ENCODE measurements at places on chromosomes 12 and 14.
A peak's percentile ranks its signal among the peaks of the same experiment; 100 is the strongest.

- H3K4me3 ChIP-seq = no peak overlapping the region
- H3K4me1 ChIP-seq = peaks cover 2% of the 10 kb centered on the region
- H3K27me3 ChIP-seq = no peaks in the 10 kb centered on the region
- no peak for DNase-seq
- H3K27ac ChIP-seq = no peak overlapping the region
- H3K36me3 ChIP-seq = no peaks in the 10 kb centered on the region
These were observed 9.6 kb downstream of the TSPAN9 start for GRCh38 chr12:3086729-3087323.

- peaks cover 30% of the 10 kb centered on the region for H3K4me1 ChIP-seq
- DNase-seq = no peak
- H3K27ac ChIP-seq = no peak overlapping the region
- no peaks in the 10 kb centered on the region for H3K27me3 ChIP-seq
- H3K36me3 ChIP-seq = peaks cover 15% of the 10 kb centered on the region
These were observed 85.4 kb downstream of the NCOR2 start for GRCh38 chr12:124481772-124482566.

DNA sequence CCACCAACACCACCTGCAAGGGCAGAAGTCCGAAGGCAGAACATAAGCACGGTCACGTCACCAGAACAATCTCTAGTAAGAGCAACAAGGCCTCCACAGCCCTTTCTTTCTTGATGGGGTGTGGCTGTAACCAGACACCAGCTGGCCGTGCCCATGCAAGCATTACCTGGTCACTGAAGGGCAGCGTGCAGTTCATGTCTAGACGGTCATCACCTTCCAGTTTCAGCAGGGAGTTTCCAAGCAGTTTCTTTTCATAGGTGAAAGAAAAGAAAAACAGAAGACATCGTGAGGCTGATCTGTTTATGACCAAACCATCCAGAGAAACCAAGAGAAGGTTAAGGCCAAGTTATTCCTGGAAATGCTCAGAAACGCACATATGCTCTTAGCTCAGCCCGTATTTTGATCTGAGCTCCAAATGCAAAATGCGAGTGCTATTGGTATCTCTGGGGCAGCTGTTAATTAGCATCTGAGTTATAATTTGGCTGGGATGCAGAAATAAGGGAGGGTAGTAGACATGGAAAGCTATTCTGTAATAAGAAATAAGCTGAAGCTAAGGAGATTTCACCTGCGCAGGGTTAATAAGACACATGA, 42.5 kb downstream of the PRKAB1 start:
- no peak overlapping the region for H3K27ac ChIP-seq
- no peak overlapping the region for H3K4me3 ChIP-seq
- H3K36me3 ChIP-seq = peaks cover 4% of the 10 kb centered on the region
- no peaks in the 10 kb centered on the region for H3K4me1 ChIP-seq

DNA sequence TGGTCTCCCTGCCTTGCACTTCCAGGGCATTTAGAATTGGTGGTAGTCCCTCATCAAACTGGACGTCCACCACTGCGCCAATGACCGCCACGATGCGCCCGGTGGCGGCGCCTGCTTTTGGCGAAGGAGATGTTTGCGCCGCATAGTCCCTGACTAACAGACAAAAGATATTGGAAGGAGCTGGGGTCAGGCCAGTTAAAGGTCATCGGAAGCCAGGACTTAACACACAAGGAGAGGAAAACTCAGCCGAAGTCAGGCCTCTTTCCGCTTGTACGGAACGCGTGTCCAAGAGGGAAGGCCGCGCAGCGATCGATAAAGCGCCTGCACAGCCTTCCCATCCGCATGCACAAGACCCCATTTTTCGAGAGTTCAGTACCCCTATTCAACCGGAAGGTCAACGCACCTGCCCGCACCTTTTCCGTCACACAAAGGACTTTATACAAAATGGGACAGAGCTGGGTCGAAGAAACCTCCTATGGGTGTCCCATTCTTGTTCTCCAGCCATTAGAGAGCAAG, 525 bp downstream of the ATP5F1B start:
- H3K4me3 ChIP-seq = peak overlapping the region; percentile 95
- H3K36me3 ChIP-seq = no peaks in the 10 kb centered on the region
- H3K27me3 ChIP-seq = no peaks in the 10 kb centered on the region
- DNase-seq = no peak
- H3K27ac ChIP-seq = peak overlapping the region; percentile 99
- H3K4me1 ChIP-seq = peaks cover 23% of the 10 kb centered on the region

DNA sequence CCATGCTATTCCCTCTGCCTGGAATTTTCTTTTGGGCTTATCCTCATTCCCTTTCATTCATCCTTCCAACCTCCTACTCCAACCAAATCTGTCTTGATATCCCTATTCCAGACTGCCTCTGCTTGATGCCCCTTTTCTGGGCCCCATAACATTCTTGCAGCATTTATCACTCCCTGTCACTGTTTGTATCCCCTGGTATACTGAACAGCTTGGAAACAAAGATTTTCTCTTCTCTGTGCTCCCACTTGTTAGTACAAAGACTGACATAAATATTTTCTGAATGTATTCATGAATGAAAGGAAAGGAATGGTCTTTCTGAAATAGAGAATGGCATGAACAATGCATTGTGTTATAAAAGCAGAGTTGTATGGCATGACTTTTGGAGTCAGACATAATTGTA, 7.5 kb downstream of the IRAK4 start:
- no peak overlapping the region for H3K27ac ChIP-seq
- peaks cover 10% of the 10 kb centered on the region for H3K36me3 ChIP-seq
- peaks cover 25% of the 10 kb centered on the region for H3K4me1 ChIP-seq

- H3K4me1 ChIP-seq = peaks cover 5% of the 10 kb centered on the region
- DNase-seq = no peak
- H3K4me3 ChIP-seq = no peak overlapping the region
- H3K27ac ChIP-seq = no peak overlapping the region
- no peaks in the 10 kb centered on the region for H3K36me3 ChIP-seq
These were observed 47.2 kb downstream of the LRP6 start for GRCh38 chr12:12219664-12220063.

- no peaks in the 10 kb centered on the region for H3K27me3 ChIP-seq
- peak overlapping the region; percentile 32 for H3K27ac ChIP-seq
- no peak for DNase-seq
- peaks cover 14% of the 10 kb centered on the region for H3K36me3 ChIP-seq
These were observed 89.5 kb downstream of the TESC start for GRCh38 chr12:117009759-117010158.

GRCh38 chr14:101320396-101320795, 240.9 kb upstream of the DIO3 start:
- H3K4me1 ChIP-seq = no peaks in the 10 kb centered on the region
- no peak overlapping the region for H3K27ac ChIP-seq
- DNase-seq = no peak
- H3K36me3 ChIP-seq = peaks cover 2% of the 10 kb centered on the region
- H3K4me3 ChIP-seq = no peak overlapping the region

DNA sequence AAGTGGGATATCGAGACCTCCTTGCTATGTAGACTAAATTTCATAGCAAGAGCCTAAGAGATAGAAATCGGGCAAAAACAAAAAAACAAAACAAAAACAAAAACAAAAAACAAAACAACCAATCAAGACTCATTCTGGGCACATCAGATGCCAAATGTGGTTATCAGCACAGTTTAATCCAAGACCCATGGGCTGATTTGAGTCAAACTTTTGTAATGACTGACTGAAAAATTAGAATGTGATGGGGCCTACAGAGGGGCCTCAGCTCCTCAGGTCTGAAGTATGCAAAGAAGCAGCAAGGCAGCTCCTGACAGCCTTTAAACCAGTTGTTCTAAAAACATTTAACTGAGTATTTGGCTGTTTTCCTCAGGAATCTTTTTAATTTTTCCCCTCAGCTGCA, 49.3 kb downstream of the SLC4A8 start:
- no peaks in the 10 kb centered on the region for H3K4me1 ChIP-seq
- DNase-seq = no peak
- no peak overlapping the region for H3K27ac ChIP-seq
- H3K36me3 ChIP-seq = peaks cover 7% of the 10 kb centered on the region
- no peaks in the 10 kb centered on the region for H3K27me3 ChIP-seq
- no peak overlapping the region for H3K4me3 ChIP-seq

GRCh38 chr14:72600551-72601330, 293.2 kb downstream of the DPF3 start:
- DNase-seq = no peak
- H3K27ac ChIP-seq = no peak overlapping the region
- peaks cover 17% of the 10 kb centered on the region for H3K4me1 ChIP-seq
- H3K4me3 ChIP-seq = no peak overlapping the region
- H3K27me3 ChIP-seq = peaks cover 41% of the 10 kb centered on the region
- H3K36me3 ChIP-seq = no peaks in the 10 kb centered on the region

DNA sequence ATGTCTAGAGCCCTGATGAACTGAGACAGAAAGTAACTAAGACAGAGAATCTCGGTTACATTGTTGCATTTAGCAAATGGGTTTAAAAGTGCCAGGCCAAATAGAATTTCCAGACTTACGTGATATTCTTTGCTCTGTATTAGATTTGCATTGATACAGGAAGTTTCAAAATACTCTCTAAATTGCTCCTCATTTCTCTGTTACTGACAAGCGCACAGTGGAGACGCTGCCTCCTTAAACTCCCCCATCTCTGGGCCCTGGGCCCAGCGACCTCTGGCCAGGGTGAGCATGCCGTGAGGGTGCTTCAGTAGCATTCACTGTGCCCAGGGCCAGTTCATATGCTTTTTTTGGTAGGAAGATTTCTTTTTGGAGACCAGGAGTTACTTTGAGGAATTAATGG, 22.9 kb upstream of the EVL start:
- no peak overlapping the region for H3K4me3 ChIP-seq
- H3K36me3 ChIP-seq = no peaks in the 10 kb centered on the region
- peaks cover 8% of the 10 kb centered on the region for H3K4me1 ChIP-seq
- no peak overlapping the region for H3K27ac ChIP-seq

DNA sequence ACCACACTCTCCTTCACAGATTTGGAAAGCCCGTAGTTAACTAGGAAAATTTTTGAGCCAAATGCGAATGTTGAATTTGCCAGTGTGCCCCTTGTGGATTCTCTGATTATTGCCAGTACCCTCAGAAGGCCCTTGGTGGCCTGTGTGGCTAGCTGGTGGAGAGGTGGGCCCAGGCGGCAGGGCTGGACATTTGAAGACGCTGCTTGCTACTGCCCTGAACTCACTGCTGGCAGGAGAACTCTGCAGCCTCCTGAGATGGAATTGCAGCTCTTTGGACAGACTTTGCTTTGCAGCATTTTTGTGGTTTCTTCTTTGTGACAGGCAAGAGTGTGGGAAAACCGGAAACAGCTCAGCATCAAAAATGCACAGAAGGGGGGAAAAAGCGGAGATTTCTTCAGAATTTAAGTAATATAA, 97.6 kb downstream of the TGFB3 start:
- H3K27me3 ChIP-seq = no peaks in the 10 kb centered on the region
- no peak for DNase-seq
- no peak overlapping the region for H3K4me3 ChIP-seq

- no peak overlapping the region for H3K4me3 ChIP-seq
- DNase-seq = no peak
- no peaks in the 10 kb centered on the region for H3K4me1 ChIP-seq
These were observed 682.4 kb downstream of the SLC16A7 start for GRCh38 chr12:60278209-60278608.

DNA sequence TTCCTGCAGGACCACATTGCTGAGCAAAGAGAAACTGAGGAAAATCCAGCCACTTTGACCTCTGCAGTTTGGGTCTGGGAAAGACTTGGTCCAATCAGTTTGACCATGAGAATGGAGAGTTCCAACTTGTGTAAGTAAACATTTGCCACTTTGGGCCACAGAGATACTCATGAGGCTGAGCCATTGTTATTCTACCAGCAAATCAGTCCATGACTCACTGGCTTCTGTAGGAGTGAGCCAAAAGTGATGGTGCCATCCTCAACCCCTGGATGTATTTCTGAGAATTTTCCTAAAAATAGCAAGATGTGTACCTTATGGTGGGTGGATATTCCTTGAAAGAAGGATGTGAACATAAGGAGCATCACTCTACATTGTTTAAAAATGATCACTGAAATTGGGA, 192.9 kb upstream of the OR4E1 start:
- H3K27ac ChIP-seq = no peak overlapping the region
- no peak overlapping the region for H3K4me3 ChIP-seq
- peaks cover 4% of the 10 kb centered on the region for H3K36me3 ChIP-seq
- DNase-seq = no peak
- peaks cover 11% of the 10 kb centered on the region for H3K4me1 ChIP-seq
- H3K27me3 ChIP-seq = peaks cover 5% of the 10 kb centered on the region

GRCh38 chr14:20732979-20733635, 12.6 kb upstream of the EDDM3A start:
- peak overlapping the region; percentile 6 for H3K27ac ChIP-seq
- H3K4me1 ChIP-seq = peaks cover 3% of the 10 kb centered on the region
- no peak for DNase-seq
- H3K27me3 ChIP-seq = peaks cover 22% of the 10 kb centered on the region
- H3K36me3 ChIP-seq = no peaks in the 10 kb centered on the region
- H3K4me3 ChIP-seq = no peak overlapping the region

GRCh38 chr12:114215746-114216145, 190.2 kb downstream of the TBX5 start:
- no peak overlapping the region for H3K4me3 ChIP-seq
- no peak for DNase-seq
- no peaks in the 10 kb centered on the region for H3K36me3 ChIP-seq
- peaks cover 4% of the 10 kb centered on the region for H3K27me3 ChIP-seq
- no peak overlapping the region for H3K27ac ChIP-seq

DNA sequence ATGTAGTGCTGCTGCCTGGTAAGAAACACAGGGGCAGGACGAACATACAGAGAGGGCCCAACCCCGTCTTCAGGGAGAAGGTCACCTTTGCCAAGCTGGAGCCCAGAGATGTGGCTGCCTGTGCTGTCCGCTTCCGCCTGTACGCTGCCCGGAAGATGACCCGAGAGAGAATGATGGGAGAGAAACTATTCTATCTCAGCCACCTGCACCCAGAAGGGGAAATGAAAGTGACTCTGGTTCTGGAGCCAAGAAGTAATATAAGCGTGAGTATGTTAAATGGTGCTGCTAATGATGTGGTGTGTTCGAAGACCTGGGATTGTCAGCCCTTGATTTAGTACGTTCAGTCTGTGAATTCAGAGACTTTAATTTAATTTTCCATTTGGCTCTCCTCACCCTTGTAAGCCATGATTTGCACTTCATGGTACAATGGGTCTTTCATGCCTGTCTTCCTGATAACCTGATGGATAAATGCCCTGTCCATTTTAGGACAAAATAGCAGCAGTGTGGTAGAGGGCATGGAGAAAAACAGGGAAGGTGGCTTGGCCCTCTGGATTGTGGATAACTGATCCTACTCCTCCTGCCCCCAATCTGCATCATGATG, 318.9 kb downstream of the SNAPC1 start:
- peaks cover 21% of the 10 kb centered on the region for H3K27me3 ChIP-seq
- H3K36me3 ChIP-seq = no peaks in the 10 kb centered on the region
- H3K27ac ChIP-seq = no peak overlapping the region
- H3K4me3 ChIP-seq = no peak overlapping the region
- no peak for DNase-seq

- H3K27me3 ChIP-seq = peaks cover 71% of the 10 kb centered on the region
- no peak for DNase-seq
- H3K4me1 ChIP-seq = peaks cover 4% of the 10 kb centered on the region
- H3K36me3 ChIP-seq = peaks cover 4% of the 10 kb centered on the region
- H3K4me3 ChIP-seq = no peak overlapping the region
- H3K27ac ChIP-seq = no peak overlapping the region
These were observed 14.0 kb downstream of the TMEM30B start for GRCh38 chr14:61266891-61267740.

- peaks cover 20% of the 10 kb centered on the region for H3K4me1 ChIP-seq
- peak overlapping the region; percentile 19 for H3K27ac ChIP-seq
These were observed 8.0 kb upstream of the SELPLG start for GRCh38 chr12:108641446-108642268.

Measured in T-helper 17 cell (primary cell).